ENCODE measurements at places on chromosomes 4 and X.

DNA sequence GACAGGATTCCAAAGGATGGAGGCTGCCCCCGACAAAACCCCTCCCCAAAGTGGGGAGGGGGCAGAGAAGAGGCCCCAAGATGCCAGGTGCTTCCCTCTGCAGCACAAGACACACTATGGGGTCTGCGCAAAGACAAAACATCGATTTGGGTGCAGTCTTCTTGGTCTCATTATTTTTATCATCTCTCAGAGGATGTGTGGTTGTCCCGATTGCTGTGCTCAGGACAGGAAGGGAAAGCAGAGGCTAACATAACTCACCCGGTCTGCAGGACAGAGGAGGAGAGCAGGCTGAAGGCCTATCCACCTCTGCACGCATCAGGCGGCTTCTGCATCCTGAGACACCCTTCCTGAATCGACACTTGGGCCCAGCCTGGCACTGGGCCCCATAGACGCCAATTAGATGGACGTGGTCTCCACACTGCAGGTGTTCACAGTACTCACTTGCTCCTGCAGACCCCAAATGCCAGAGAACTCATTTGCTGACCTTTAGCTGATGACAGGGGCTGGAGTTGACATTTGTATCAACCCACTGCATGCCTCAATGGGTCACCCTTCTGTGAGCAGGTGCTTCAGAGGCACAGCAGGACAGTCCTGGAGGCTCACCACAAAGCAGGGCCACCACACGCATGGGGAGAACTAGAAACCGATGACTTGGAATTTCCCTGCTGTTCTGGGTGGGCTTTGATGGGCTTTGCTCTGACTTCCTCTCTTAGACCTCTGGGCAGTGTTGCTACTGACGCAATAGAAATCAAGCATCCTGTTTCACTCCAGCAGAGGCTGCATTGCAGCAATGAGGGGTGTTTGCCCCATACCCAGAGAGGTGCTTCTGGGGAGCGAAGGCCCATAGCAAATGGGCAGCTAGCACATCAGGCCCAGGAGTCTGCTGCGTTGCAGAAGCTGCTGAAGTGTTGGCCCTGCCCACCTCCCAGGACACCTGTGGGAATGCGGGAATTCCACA, 96.3 kb upstream of the ENPP6 start:
- DNase-seq, result no peak

GRCh38 chr4:110119880-110120279, 78.5 kb downstream of the ELOVL6 start:
- no peak for DNase-seq

DNA sequence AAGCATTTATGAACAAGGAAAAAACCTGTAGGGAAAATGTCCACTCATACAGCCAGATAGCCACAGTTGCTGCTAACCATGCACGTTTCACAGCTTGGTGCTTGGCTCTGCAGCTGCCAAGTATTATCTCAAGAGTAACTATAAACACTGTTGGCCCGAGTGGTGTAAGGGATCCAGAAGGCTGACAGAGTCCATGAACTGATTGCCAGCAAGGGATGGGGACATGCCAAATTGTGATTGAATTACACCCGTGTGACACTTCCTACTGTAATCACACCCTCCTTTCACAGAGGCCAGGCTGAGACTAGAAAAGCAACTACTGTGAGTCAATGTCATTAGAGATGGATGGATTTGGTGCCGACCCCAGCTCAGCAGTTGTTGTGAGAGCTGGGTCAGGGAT, 223.9 kb upstream of the ANKRD50 start:
- no peak for DNase-seq

DNA sequence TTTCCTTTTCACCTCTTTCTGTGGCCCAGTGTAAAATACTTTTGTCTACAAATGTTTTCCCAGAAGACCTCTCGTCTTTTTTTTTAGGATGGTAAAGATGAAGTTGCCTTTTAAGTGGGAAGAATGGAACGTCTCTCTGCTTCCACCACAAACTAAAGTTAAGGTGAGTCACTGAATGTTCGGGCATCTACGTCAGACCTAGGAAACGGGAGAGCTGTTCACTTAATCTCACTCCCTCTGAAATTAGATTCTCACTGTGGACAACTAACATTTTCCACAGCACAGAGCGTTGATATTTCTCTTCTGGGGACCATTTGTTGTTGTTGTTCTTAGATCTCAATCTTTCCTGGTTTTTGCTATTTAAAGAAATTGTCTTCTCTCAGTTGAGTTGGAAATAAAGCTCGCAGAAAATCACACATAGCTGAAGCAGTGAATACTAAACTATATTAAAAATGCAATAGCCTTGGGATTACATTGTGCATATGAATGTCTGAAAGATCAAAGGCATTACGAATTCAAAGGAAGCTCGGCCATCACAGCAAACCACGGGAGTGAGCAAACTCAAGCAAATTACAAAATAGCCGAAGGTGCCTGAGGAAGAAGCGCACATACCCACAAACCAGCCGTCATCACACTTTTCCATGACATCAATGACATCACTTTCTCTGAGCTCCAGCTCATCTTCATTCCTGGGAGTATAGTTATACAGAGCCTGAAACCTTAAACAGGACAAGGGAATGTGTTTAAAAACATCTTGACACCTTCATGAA, 53.9 kb upstream of the PDLIM3 start:
- DNase-seq, result no peak

GRCh38 chr4:102335616-102336015, 9.7 kb downstream of the SLC39A8 start:
- no peak for DNase-seq

DNA sequence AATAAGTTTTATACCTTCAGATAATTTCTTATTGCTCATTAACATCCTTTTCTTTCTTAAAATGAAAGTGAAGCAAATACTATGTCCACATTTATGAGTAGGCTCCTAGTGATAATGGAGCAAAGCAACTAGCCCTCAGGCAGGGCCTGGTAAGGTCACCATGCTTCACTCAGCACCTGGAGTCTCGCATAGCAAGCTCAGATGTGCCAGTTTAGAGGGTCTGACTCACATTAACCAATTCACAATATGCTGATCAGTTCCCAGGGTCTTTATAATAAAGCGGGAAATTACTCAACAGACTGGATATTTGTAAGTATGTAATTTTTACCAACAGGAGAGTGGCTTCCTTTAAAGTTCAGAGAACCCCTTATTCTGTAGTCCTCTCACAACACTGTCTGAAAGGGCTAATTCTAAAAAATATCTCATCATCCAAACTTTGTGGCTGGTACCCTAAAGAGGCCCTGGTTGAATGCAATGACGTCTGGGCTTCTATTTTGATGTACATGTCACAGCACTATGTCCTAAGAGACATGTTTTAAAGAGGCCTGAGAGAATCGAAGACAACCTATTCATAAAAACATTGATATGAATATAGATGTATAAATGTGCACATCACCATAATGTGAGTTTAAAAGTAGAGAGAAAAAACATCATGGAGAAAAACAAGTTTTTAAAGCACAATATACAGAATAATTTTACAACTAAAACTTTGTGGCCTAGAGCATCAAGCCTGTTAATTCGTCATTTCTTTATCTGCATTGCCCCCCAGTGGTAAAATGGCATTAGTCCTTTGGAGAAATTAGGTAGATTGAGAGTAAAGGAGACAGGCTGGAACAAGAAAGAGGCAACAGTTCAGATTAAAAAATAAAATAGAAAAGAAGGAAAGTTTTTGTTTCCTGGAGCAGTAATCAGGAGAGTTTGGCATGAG, 44.3 kb downstream of the IL21 start:
- DNase-seq, result peak; percentile 64

DNA sequence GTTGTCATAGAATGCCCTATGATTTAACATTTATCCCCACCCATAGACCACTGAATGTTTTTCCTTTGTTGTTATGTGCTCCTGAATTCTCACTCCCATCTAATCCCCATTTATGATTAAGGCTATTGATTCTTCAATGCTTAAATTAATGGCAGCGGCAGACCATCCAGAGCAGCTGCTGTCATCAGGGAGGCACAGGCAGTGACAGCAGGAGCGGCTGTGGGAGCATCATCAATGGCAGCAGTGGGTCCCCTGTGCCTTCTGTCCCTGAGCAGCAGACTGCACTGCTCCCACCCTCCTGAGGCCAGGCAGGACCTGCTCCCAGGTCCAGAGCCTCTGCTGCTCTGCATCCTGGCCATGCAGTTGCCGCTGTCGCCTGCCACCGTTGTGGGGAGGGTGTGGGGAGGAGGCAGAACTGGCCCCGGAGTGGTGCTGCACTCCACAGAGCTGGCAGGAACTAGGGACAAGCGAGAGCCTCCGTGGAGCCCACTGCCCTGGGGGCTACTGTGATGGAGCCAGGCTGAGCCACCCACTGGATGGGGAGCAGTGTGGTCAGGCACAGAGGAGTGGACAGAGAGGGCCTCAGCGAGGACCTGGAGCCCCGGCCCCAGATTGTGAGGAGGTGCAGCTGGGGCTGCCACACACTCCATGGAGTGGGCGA, 29.0 kb downstream of the NAA11 start:
- DNase-seq, result no peak

- DNase-seq, result no peak
Measured at GRCh38 chr4:150561143-150561737, 20.7 kb upstream of the MAB21L2 start.

- DNase-seq, result no peak
Measured at GRCh38 chr4:150974252-150974640, 40.8 kb downstream of the LRBA start.

- DNase-seq, result no peak
Measured at GRCh38 chr4:3684546-3684945, 81.6 kb upstream of the ADRA2C start.

GRCh38 chr4:145545538-145546174, 64.0 kb downstream of the SMAD1 start:
- peak; percentile 97 for DNase-seq

- no peak for DNase-seq
Measured at GRCh38 chrX:16347968-16348670, 180.8 kb downstream of the MAGEB17 start.

DNA sequence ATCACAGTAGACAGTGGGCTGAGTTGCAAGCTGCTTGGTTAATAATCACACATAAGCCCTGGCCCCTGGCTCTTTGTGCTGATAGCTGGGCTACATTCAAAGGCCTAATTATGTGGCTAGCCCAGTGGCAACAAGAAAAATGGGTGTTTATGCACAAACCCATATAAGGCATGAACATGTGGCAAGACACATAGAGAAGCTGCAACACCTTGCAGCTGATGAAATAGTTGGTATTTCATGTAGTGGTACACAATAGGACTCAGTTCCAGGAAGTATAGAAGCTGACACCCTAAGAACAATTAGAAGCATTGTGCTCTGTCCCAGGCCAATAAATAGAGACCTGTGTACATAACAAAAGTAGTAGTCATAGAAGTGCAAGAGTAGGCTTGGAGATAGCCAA, 14.6 kb upstream of the ZNF630 start:
- peak; percentile 59 for DNase-seq

GRCh38 chrX:39650768-39651347, 446.9 kb downstream of the BCOR start:
- no peak for DNase-seq

- DNase-seq, result no peak
Measured at GRCh38 chr4:16261313-16261878, 35.1 kb upstream of the TAPT1 start.

- peak; percentile 80 for DNase-seq
Measured at GRCh38 chrX:110409925-110410324, 51.3 kb downstream of the RTL9 start.

DNA sequence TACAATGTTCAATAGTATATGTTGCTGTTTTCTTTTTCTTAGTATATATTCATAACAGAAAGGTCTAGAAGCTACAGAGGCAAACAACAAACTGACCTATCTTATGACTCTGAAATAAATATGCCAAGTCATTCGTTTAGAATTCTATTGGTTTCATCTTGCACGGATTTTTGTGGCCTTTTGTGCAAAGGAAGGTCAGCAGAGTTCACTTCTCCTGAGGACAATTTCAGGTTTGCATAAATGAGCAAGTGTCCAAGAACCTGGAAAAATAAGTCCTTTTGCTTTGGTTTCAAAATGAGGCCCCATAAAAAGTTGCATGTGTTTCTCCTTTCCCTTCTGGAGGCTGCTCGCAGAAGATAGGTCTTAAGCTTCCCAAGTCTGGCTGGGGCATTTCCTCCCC, 156.9 kb downstream of the APBB2 start:
- DNase-seq, result peak; percentile 10

DNA sequence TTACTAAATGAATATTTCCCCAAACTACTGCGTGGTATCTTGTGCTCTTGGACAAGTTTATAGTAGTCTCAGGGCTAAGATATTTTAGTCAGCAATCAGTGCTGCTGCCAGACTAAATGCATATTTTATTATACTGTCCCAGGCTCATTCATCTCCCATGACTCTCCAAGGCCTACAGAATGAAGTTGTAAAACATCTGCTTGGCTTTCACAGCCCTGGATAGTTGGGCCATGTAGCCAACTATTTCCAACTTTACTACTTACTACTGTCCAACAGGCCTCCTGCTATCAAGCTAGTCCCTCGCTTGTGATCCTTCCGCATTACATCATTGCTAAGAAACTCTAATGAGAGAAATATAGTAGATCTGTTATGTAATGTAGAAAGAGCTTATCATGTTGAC, 31.4 kb downstream of the MAGEB16 start:
- DNase-seq, result no peak

Measured in PC-3 (cell line).